CD4-positive, alpha-beta T cell (primary cell): ENCODE measurements at places on chromosomes 12 and 14. TPM values are rescaled to one million over a fixed set of nuclear protein-coding genes. Genes with fewer than 3 reads are reported as not detected.

The CLEC7A gene
- total RNA-seq = 3.7 TPM

DNA sequence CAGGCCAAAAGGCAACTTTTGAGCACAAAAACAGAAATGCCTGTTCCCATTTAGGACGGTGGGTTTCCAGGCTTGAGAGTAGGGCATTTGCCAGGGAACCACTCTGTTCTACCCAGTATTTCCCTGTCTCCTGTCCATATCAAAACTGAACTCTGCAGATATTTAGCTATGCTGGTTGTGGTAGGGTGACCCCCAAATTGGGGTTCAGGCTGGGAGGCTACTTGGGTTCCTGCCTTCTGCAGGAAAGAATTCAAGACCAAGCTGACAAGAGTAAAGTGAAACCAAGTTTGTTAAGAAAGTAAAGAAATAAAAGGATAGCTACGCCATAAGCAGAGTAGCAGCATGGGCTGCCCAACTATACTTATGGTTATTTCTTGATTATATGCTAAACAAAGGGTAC, 3.6 kb upstream of the BLTP3B start:
- no peak for DNase-seq
- no peaks in the 10 kb centered on the region for H3K27me3 ChIP-seq
- no peaks in the 10 kb centered on the region for H3K36me3 ChIP-seq
- H3K27ac ChIP-seq = no peak overlapping the region

DNA sequence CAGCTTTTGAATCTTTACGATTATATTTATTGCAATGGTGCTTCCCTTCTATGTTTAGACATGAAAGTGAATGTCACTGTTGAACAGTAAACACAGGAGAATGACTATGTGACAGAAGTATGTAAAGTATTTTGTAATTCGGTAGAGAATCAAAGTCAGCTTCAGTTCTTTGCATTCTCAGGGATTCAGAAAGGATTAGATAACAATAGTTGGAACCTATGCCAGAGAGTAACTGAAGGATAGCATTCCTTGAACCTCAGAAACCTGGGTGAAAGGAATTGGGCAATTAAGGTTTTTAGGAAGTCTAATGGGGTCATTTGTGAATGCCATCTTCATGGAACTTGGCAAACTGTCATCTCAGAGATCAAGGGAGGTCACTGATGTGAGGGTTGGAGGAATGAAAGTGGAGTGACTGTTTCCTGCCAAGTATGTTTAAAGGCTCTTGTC, 305.3 kb upstream of the DDHD1 start:
- H3K4me1 ChIP-seq = no peaks in the 10 kb centered on the region
- no peaks in the 10 kb centered on the region for H3K27me3 ChIP-seq
- no peak overlapping the region for H3K27ac ChIP-seq
- no peak for DNase-seq
- H3K36me3 ChIP-seq = no peaks in the 10 kb centered on the region

DNA sequence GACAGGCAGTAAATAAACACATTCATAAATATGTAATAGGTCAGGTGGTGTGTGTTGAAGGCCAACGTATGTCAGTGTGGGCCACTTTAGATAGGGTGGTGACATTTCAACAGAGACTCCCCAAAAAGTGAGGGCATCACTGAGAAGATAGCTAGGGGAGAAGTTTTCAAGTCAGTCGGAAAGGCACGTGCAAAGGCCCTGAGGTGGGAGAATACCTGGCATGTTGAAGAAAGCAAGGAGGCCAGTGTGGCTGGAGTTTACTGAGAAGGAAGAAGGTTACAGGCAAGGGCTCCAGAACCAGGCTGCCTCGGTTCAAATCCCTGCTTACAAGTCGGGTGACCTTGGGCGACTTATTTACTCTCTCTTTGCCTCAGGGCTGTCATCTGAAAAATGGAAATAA, 11.0 kb upstream of the HEBP1 start:
- no peaks in the 10 kb centered on the region for H3K36me3 ChIP-seq
- no peak overlapping the region for H3K4me3 ChIP-seq
- no peak overlapping the region for H3K27ac ChIP-seq
- no peaks in the 10 kb centered on the region for H3K4me1 ChIP-seq

DNA sequence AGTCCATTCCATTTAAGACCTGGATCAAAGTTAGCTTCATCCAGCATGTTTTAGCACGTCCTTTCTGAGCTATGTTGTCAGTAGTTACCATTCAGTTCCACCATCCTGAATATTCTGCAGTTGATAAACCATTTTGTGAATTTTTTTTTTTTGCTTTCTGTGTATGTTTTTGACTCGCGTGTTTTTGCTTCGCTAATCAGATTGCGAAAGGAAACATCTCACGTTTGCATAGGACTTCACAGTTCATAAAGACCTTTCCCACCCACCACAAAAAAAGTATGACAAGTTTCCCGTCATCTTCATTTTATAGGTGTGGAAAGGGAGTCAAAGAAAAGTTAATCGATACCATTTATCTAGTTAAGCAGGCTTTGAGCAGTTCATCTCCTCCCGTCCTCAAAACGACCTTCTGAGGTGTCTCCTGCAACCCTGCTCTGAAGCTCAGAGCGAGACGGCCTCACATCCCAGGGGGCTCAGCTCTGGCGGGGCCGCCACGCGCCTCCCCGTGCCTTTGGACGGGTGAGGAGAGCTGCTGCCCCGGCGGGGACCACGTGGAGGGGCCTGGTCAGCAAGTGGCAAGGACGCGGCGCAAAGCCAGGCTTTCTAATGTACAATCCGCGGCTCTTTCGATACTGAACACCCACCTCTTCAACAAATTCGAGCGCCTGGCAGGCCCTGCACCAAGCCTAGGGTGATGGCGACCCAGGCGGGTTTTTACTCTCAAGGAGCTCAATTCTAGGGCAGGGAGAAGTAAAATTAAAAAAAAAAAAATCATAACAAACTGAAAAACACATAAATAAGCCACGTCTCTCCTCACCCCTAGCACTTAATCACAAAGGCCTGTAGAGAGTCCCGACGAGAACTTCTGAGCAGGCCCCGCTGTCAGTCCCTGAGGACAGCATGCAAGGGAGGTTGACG, 988 bp upstream of the TMEM263 start:
- no peaks in the 10 kb centered on the region for H3K36me3 ChIP-seq
- H3K27ac ChIP-seq = peak overlapping the region; percentile 81
- peak; percentile 2 for DNase-seq
- no peaks in the 10 kb centered on the region for H3K27me3 ChIP-seq
